ENCODE measurements at places on chromosomes 7 and 10. TPM values are rescaled to one million over a fixed set of nuclear protein-coding genes. Genes with fewer than 3 reads are reported as not detected.

- no peak for DNase-seq
Observed at GRCh38 chr7:88153378-88153777, 66.5 kb downstream of the SRI start.

PTF1A gene
- total RNA-seq = not detected

DNA sequence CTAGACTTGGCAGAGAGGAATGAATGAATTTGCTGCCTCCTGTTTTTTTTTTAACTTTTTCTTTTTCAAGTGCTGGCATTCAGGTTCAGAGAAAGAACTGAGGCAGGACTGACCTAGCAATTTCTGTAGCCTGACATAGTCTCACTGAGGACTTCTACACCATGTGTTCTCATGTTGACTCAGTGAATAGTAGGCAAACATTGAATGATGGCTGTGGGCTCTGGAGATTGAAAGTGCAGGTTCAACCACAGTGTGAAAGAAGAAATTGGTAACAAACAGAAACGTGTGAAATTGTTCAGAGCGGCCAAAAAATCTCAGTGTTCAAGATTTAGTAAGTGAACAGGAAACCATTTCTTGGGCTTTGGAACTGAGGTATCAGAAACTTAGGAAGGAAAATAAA is 322.4 kb upstream of the GHITM start:
- no peak for DNase-seq

CAMK1D gene
- 17.9 TPM for total RNA-seq

DNA sequence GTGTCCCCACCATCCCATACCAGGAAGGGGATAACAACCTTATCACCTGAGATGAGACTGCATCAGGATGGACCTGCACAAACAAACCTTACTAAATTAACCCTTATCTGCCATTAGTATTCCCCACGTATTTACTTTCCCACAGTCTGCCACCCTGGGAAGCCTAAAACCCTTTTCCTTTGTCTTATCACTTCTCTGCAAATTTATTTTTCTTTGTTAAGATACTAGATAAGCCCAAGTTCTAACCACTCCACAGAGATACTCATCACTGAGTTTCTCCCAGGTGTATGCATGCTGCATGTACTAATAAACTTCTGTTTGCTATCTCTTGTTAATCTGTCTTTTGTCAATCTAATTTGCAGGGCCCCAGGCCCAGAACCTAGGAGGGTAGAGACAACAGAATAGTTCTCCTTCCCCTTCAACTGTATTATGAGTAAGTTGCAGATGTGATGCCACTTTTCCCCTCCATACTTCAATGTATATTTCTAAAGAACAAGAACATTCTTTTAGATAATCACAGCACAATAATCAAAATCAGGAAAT is 66.0 kb downstream of the ELMO1 start:
- no peak for DNase-seq

- no peak for DNase-seq
Observed at GRCh38 chr7:16975712-16976111, 93.9 kb upstream of the AGR3 start.

GRCh38 chr7:129069021-129069420 is 14.1 kb upstream of the TNPO3 start:
- DNase-seq = no peak

ELMO1 gene
- total RNA-seq = 93.3 TPM

CPA1 gene
- total RNA-seq = not detected

DNA sequence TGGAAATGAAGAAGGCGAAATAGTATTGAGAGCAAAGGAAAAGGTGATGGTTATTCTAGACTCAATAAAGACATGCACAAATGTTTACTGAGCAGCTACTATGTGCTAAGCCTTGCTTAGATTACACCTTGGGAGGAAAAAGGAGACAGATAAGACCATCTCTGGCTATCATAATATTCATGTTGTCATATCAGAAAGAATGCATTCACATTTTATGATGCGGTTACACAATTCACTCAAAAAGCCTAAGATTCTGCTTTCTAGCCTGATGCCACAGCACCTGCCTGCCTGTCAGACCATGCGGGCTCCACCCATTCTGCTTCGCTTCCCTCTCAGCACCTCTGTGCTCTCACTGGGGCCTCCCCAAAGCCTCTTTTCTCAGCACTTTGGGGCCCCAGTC is 100.9 kb downstream of the JCAD start:
- DNase-seq = no peak

- peak; percentile 36 for DNase-seq
Observed at GRCh38 chr10:11401264-11402235, 209.9 kb downstream of the USP6NL start.

CALML5 gene
- not detected for total RNA-seq

GRCh38 chr7:27453702-27454405 is 208.8 kb downstream of the HIBADH start:
- no peak for DNase-seq

ACBD7 gene
- total RNA-seq = 1.7 TPM

IDI2 gene
- total RNA-seq = not detected

SEMA3D gene
- not detected for total RNA-seq

DNA sequence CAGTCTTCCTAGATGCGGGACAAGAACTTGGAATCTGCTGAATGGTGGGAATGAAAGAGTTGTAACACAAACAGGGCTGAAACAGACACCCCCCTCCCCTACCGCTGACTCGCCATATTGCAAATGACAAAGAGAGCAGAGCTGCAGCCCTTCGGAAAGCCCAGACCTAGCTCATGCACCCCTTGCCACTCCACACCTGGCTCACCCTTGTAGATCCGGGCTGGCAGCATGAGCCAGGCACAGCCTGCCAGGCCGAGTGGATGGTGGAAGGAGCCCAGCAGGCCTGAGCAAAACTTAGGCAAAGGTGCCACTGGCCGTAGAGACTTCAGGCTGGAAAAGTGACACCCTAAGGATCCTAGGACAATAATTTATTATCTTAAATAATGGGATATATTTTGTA is 237.4 kb upstream of the SEMA3D start:
- no peak for DNase-seq

DNA sequence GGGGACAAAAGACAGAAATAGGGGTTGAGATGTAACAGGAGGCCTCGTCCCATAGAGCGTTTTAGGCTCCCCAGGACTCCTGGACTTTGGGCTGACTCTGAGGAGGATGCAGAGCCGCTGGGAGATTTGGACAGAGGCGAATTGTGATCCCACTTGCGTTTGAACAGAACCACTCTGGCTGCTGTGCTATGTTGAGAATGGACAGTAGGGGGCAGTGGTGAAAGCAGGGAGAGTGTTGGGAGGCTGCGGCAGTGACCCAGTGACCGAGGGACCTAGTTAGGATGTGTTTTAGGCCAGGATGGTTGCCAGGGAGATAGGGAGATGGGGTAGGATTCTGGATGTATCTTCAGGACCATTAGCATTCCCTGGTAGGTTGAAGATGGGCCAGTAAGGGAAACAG is 271.6 kb downstream of the CCDC3 start:
- DNase-seq = peak; percentile 34

PAPSS2 gene
- 0.22 TPM for total RNA-seq

DNA sequence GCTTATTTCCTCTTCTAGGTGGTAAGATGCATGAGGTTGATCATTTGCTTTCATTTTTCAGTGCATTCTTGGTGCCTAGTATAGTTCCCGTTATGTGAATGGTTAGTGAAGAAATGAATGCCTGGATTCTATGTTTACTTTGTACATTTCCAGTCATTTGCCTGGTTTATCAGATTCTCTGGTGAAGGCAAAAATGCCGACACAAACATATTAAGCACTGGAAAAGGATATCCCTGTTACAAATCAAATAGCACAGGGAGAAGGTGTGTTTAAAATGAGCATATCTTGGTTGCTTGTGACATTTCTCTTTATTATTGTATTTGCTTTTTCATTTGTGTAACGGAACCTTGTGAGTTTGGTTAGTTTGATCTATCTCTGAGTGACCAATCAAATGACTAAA is 211.3 kb downstream of the MBL2 start:
- DNase-seq = no peak

CYP2W1 gene
- total RNA-seq = not detected

AP5Z1 gene
- 21.6 TPM for total RNA-seq

- no peak for DNase-seq
Observed at GRCh38 chr7:120436487-120437060, 163.6 kb downstream of the KCND2 start.

GRCh38 chr7:68269405-68269804 is 1272.8 kb downstream of the TYW1 start:
- DNase-seq = no peak

DNA sequence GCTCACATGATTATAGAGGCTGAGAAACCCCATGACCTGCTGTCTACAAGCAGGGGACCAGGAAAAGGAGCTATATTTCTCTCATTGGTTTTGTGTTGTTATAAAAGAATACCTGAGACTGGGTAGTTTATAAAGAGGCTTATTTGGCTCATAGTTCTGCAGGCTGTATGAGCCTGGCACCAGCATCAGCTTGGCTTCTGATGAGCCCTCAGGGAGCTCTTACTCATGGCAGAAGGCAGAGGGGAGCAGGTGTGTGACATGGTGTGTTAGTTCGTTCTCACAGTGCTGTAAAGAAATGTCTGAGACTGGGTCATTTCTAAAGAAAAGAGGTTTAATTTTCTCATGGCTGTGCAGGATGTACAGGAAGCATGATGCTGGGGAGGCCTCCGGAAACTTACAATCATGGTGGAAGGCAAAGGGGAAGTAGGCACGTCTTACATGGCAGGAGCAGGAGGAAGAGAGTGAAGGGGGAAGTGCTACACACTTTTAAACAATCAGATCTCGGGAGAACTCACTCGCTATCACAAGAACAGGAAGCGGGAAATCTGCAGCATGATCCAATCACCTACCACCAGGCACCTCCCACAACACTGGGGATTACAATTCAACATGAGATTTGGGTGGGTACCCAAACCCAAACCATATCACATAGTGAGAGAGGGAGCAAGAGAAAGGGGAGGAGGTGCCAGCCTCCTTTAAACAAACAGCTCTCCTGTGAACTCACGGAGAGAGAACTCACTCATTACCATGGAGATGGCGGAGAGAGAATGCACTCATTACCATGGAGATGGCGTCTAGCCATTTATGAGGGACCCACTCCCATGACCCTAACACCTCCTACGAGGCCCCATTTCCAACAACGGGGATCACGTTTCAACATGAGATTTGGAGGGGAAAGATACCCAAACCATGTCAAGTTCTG is 133.4 kb downstream of the JCAD start:
- DNase-seq = no peak

DNA sequence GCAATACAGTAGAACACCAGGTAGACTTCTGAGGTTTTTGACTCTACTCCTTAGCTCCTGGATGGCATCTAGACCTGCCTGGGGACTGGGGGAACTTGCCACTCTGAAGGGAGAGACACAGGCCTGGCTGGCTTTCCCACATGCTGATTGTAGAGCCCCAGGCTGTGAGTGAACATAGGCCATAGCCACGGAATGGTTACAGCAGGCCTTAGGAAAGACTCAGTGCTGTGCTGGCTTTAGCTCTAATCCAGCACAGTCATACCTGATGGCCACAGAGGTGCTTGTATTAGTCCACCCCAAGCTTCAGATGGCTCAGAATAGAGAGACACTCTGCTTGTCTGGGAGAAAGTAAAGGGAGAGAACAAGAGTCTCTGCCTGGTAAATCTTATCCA is 35.0 kb upstream of the ARHGAP12 start:
- DNase-seq = no peak

DNA sequence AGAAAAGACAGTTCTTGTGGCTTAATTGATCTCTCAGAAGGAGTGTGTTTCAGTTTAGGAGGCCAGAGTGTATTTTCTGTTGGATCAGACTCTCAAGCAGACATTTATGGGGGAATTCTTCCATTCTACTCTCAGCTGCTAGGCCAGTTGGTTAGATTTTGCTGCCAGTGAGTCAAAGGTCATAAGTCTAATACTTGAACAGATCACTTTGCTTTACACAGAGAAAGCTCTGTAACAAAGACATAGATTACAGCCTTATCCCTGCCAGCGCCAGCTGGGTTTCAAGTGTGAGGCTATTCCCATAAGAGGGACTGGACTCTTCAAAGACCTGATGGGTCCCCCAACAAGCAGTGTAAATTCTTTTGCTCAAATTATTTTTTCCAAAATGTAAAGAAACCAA is 145.6 kb upstream of the SEMA3C start:
- no peak for DNase-seq

DNA sequence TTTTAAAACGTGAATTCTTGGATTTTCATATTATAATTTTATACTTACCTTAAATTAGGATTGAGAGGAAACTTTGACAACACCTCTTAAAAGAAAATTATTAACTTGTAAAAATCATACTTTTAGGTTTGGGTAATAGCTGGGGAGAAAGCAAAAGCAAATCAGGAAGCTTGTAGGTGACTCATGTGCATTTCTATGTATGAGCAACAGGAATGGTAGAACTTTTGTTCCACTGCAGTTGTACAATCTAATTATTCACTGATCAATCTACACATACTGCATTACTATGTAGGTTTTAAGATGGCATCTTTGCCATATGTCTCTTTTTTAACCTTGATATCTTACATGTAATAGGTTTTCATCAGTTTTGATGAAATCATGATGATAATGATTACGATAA is 223.2 kb downstream of the PRKG1 start:
- no peak for DNase-seq

GRCh38 chr7:37491919-37492694 is 43.4 kb upstream of the ELMO1 start:
- DNase-seq = no peak

- no peak for DNase-seq
Observed at GRCh38 chr7:7956531-7957128, 12.0 kb upstream of the GLCCI1 start.

CASD1 gene
- total RNA-seq = 11.5 TPM

DNA sequence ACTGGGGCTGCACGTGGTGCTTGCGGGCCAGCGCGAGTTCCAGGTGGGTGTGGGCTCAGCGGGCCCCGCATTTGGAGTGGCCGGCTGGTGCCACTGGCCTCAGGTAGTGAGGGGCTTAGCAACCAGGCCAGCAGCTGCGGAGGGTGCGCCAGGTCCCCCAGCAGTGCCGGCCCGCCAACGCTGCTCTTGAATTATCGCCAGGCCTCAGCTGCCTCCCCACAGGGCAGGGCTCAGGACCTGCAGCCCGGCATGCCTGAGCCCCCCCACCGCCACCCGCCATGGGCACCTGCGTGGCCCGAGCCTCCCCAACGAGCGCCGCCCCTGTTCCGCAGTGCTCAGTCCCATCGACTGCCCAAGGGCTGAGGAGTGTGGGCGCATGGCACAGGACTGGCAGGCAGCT is 185.4 kb downstream of the TPK1 start:
- DNase-seq = no peak
